Left cardiac atrium (tissue), 4 donors: ENCODE measurements at places on chromosomes 2 and 18. TPM values are rescaled to one million over a fixed set of nuclear protein-coding genes. Genes with fewer than 3 reads are reported as not detected.

The CYRIA gene
- total RNA-seq, result 7.2 TPM

The DYNAP gene
- total RNA-seq, result not detected

The ZDBF2 gene
- 10.4 TPM for total RNA-seq

The MSTN gene
- total RNA-seq, result 0.12 TPM

The ZNF804A gene
- 0.09 TPM for total RNA-seq

The MREG gene
- total RNA-seq, result 1.3 TPM

The SETBP1 gene
- total RNA-seq, result 9.8 TPM

The SLC4A3 gene
- total RNA-seq, result 261 TPM

The POTEJ gene
- total RNA-seq, result not detected

The GPD2 gene
- 15.7 TPM for total RNA-seq

The REG3G gene
- not detected for total RNA-seq

The STPG4 gene
- not detected for total RNA-seq

The PTPRN gene
- total RNA-seq, result not detected

The ZSWIM2 gene
- not detected for total RNA-seq

The ASB18 gene
- 2.7 TPM for total RNA-seq

The FHOD3 gene
- 119 TPM for total RNA-seq

The ECEL1 gene
- total RNA-seq, result 0.26 TPM

The IL1R2 gene
- total RNA-seq, result 3.9 TPM

The CRYGD gene
- not detected for total RNA-seq

The EVX2 gene
- not detected for total RNA-seq

The UCN gene
- 1.2 TPM for total RNA-seq

The COBLL1 gene
- 18.0 TPM for total RNA-seq

The BAZ2B gene
- total RNA-seq, result 33.2 TPM

The TYMS gene
- total RNA-seq, result 7.3 TPM

The EFEMP1 gene
- 171 TPM for total RNA-seq

The IL37 gene
- total RNA-seq, result not detected

The RTP5 gene
- total RNA-seq, result 0.12 TPM

The MC5R gene
- total RNA-seq, result not detected

The NAT8 gene
- not detected for total RNA-seq

The DAW1 gene
- total RNA-seq, result 0.21 TPM

The CFAP65 gene
- total RNA-seq, result not detected

The MALL gene
- 14.0 TPM for total RNA-seq

The ACMSD gene
- not detected for total RNA-seq

The MOGAT1 gene
- 0.50 TPM for total RNA-seq

The ADD2 gene
- total RNA-seq, result 2.2 TPM

The GREB1L gene
- 19.7 TPM for total RNA-seq

The RGPD3 gene
- 0.10 TPM for total RNA-seq

The RBKS gene
- 3.3 TPM for total RNA-seq

The GPR35 gene
- total RNA-seq, result 1.3 TPM

The MAIP1 gene
- total RNA-seq, result 18.3 TPM

The COLEC11 gene
- total RNA-seq, result 3.3 TPM

The ATP6V1C2 gene
- total RNA-seq, result 0.47 TPM

The FBXO36 gene
- 1.6 TPM for total RNA-seq

The GPR155 gene
- total RNA-seq, result 11.2 TPM

The EVA1A gene
- 0.84 TPM for total RNA-seq

The MGAT4A gene
- 41.6 TPM for total RNA-seq

The TPO gene
- 9.7 TPM for total RNA-seq

The TRAK2 gene
- total RNA-seq, result 104 TPM

The TSPYL6 gene
- not detected for total RNA-seq

The ELOA2 gene
- total RNA-seq, result not detected

The RESP18 gene
- total RNA-seq, result not detected

The CCDC74B gene
- total RNA-seq, result 0.76 TPM

The ACOXL gene
- total RNA-seq, result not detected

The TBR1 gene
- total RNA-seq, result not detected

The SLC30A3 gene
- total RNA-seq, result 4.8 TPM

The RAB10 gene
- 108 TPM for total RNA-seq

The KCNIP3 gene
- 4.1 TPM for total RNA-seq
